ENCODE measurements at places on chromosomes 11 and 22. TPM values are rescaled to one million over a fixed set of nuclear protein-coding genes. Genes with fewer than 3 reads are reported as not detected.

DNA sequence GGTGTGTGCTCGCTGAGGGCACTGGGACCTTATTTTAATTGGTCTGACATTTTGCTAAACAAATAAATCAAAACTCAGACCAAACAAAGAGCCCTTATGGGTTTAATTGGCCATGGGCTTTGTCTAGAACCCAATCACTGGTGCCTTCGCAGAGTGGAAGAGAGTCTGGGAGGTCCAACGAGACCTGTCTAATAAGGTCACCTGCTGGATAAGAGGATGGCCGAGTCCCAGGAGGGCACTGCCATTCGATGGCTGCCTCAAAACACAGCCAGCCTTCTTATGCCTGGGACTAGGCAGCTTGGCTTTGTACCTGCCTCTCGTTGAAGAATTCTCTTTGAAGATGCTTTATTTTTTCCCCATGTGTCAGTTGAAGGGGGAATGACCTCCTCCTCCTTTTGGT, 171.1 kb downstream of the CEP164 start:
- no peak overlapping the region for H3K4me3 ChIP-seq
- no peaks in the 10 kb centered on the region for H3K36me3 ChIP-seq
- DNase-seq: no peak
- no peaks in the 10 kb centered on the region for H3K4me1 ChIP-seq
- H3K27me3 ChIP-seq: no peaks in the 10 kb centered on the region

DNA sequence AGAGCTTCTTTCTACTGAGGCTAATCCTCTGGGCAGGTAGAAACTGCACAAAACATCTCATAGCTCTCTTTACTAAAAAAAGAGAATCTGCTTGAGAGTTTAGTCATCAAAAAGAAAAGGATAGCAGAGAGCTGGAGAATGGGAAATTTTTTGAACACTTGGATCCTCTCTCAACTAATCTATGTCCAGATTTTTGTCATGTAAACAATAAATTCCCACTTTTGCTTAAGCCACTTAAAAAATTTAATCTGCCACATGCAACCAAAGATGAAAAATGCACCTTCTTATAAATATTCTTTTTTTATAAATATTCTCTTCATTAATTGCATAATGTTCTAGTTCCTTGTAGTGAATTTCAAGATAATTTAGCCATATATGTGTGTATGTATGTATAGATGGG, 10.5 kb downstream of the OR5D16 start:
- no peak for DNase-seq
- H3K27me3 ChIP-seq: no peaks in the 10 kb centered on the region
- H3K36me3 ChIP-seq: no peaks in the 10 kb centered on the region

DNA sequence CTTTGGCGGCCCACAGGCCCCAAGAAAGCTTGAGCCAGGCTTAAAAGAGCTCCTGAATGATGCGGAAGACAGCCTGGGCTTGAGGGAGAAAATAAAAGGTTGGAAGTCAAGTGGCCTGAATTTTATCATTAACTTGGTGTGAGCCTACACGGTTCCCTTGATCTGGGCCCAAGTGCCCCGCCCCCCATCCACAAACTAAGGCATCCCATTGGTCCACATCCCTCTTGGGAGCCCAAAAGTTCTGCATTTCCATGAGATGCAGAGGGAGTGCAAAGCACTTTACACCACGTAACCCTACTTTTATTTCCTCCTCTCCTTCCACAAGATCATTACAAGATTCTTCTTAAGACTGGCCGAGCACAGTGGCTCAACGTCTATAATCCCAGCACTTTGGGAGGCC, 22.2 kb downstream of the LARGE1 start:
- no peaks in the 10 kb centered on the region for H3K36me3 ChIP-seq
- no peaks in the 10 kb centered on the region for H3K27me3 ChIP-seq
- no peak overlapping the region for H3K27ac ChIP-seq

GRCh38 chr22:44928136-44928463, 81.7 kb downstream of the PHF21B start:
- no peak overlapping the region for H3K4me3 ChIP-seq
- DNase-seq: no peak
- no peaks in the 10 kb centered on the region for H3K27me3 ChIP-seq
- H3K27ac ChIP-seq: no peak overlapping the region
- H3K4me1 ChIP-seq: no peaks in the 10 kb centered on the region
- H3K36me3 ChIP-seq: no peaks in the 10 kb centered on the region

The TMEM191B gene
- 5.2 TPM for total RNA-seq

Measured in kidney (tissue), 22 donors.